ENCODE measurements at places on chromosomes 5 and 9.
A peak's percentile ranks its signal among the peaks of the same experiment; 100 is the strongest.

DNA sequence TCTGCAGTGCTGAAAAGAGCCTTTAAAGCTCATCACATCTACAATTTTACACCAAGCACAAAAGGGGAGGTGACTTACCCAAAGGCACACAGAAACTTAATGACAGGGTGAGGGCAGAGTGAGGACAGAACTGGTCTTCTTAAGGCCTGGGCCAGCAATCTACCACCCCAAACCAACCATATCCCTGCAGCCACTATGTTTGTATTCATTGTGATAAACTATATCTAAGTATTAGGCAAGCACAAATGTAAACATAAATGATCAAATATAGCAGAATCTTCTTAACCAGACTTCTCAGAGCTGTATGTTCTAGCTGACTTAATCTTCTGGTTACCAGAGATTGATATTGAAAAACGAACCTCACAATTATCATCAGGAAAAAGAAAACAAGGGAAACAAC, 47.9 kb upstream of the RNF38 start:
- no peak for DNase-seq

GRCh38 chr5:67407979-67408378, 211.4 kb upstream of the CD180 start:
- no peak for DNase-seq

DNA sequence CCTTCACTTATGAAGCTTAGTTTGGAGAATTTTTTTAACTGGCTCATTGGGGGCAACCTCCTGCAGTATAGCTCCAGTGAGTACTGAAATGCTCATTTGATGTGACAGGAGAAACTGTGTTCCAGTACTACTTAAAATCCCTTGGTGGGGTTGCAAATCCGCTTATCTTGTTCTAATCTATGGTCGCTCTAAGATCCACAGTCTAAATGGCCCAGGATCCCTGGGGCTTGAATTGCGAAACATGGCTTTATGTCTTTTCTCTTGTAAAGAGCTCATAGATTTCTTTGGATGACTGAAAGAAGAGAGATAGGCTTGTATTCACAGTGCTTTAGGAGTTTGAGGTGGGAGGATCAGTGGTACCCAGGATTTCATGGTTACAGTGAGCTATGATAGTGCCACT, 52.7 kb downstream of the ADAMTSL1 start:
- no peak for DNase-seq

- no peak for DNase-seq
These were observed 117.9 kb upstream of the FST start for GRCh38 chr5:53362521-53362941.

DNA sequence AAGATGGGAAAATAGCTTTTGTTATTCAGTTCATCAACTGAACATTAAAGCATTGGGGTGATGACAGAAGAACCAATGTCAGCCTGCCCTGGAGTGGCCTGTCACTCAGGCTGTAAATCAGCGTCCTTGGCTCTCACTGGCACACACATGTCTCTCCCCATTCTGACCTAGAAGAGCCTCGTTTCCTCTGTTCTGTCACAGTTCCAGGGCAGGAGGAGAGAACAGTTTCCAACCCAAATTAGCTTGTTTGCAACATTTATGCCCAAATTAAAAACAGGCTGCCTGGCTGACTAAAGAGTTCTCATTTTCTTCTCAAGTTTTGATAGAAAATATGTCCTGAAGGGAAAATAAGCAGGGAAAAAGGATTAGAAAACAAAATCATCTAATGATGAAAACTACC, 520.1 kb downstream of the CHSY3 start:
- no peak for DNase-seq

DNA sequence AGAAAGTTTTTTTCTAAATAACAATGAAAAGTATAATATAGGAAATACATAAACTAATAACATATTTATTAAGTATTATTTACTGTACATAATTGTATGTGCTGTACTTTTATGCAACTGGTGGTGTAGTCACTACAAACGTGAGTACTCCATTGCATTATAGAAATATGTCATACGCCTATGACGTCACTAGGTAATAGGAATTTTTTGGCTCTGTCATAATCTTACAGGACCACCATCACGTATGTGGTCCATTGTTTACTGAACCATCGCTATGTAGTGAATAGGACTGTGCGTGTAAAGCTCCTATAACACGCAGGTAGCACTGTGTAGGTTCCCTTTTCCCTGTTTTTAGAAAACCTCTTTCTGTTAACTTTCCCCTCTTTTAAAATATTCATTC, 255.0 kb downstream of the SH3GL2 start:
- no peak for DNase-seq

- peak; percentile 72 for DNase-seq
These were observed 69.5 kb upstream of the RAD23B start for GRCh38 chr9:107213561-107214028.

GRCh38 chr9:109100543-109101201, 19.1 kb downstream of the TMEM245 start:
- no peak for DNase-seq

DNA sequence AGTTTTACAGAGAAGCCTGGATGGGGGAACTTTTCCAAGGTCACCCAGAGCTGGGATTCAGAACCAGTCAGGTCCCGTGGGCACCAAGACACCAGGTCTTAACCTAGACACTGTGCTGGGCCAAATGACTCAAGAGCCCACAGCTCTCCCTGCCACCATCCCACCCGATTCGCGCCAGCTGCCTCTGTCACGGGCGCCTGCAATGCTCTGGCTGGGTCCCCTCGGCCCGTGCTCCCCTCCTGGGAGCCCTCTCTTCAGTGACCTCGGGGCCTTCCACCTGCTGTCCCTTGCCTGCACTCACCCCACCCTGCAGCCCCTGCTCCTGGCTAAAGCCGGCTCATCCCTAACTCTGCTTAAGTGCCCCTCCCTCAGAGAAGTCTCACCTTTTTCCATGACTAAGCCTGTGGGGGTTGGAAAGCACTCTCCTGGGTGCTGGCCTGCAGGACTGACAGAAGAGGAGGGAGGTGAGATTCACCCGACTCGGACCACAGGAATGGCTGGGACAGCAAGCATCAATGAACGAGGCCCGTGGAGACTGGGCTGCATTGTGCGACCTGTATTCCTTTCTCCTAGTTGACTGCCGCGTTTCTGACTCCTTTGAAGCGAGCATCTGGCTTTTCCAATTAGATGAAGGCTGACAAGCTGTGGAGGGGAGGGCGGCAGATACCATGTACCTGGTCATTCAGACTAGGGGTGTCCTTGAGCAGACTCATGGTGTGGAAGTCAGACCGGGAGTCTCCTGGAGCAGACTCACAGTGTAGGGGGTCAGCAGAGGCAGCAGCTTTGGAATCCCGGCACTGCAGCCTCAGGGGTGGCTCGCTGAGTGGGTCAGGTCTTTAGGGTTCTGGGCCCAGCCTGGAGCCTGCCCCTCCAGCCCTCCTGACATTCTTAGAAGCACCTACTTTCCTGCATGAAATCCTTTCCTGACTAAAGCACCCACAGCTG, 5.8 kb upstream of the IL4 start:
- no peak for DNase-seq

GRCh38 chr5:3373391-3373790, 222.2 kb upstream of the IRX1 start:
- DNase-seq, result no peak

DNA sequence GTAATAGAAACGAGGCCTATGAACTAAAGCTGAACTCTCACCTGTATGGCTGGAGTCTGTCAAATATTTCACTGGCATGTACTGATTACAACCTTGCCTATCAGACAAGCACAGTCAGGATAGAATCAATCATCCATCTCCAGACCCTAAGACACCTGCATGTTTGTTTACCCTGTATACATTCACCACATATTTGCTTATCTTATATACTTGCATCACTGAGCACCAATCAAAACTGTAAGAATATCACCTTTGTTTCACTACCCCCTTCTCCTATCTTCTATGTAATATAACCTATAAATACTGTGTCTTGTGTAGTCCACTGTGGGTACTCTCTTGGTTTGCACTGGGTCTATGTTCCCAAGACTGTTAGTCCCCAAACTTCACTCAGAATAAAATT, 1085.7 kb downstream of the TAF11L14 start:
- DNase-seq, result no peak

DNA sequence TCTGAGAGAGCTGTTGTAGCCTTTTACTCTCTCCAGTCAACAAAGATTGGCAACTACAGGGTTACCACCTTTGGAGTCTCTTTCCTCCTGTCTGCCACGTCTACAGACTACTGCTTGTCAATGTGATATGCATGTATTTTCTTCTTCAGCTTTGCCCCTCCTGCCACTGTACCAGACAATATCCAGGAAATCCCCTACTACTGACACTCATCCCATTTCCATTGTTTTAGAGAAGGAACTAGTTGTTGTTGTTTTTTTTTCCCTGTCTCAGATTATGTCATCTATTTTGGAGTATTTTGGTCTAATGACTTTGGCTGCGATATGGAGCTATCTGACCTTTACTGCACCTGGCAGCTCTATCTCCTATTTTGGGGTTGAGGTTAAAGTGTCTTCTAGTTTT, 50.1 kb upstream of the MACIR start:
- no peak for DNase-seq

GRCh38 chr5:54197018-54197417, 113.4 kb downstream of the ARL15 start:
- no peak for DNase-seq

DNA sequence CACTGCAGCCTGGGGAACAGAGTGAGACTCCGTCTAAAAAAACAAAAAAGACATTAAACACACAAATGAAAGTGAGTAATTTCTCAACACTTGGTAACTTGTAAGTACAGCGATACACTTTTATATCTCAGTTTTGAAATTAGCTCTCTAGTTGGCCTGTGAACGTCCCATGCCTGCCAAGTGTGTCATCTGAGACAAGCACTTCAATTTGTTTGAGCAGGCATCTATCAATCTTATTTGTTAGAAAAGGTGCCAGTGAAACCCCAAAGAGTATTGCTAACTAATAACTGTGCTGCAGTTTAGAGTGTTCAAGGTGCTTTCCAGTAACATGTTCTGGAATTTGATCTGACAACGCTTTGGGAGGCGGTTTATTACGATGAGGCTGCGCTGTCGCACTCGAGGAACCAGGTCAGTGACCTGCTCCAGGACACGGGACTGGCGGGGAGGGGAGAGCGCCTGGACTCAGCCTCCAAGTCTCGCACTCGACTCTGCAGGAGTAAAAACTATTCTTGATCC, 1.1 kb upstream of the SPIN1 start:
- DNase-seq, result no peak

GRCh38 chr5:39843767-39844166, 419.0 kb upstream of the DAB2 start:
- no peak for DNase-seq

DNA sequence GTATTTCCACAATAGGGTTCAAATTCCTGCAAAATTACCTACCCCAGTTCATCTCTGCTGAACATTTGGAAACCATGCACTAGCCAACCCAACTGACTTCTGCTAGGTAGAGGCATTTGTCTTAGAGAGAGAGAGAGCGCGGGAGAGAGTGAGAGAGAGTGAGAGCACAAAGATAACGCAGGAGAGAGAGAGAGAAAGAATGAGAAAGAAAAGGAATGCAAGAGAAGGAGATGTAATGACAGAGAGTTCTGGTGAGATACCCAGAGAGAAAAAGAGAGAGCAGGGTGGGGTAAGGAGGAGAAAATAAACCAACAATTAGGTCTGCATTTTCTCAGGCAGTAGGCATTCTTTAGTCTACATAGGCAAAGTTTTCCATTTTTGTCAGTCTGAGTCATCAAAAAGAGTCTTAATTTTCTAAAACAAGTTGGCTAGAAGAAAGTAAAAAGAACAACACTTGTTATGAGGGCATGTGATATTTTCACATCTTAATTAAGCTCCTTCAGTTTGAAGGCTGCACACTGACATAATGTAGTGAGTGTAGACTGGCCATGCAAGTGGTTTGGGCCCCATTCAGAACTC, 98.2 kb downstream of the MAP1B start:
- DNase-seq, result no peak

Data from muscle of back (tissue), 13 donors.